AG09319 (cell line): ENCODE measurements at places on chromosomes 4 and X.

GRCh38 chr4:177271091-177271490, 38.6 kb upstream of the NEIL3 start:
- DNase-seq = no peak

DNA sequence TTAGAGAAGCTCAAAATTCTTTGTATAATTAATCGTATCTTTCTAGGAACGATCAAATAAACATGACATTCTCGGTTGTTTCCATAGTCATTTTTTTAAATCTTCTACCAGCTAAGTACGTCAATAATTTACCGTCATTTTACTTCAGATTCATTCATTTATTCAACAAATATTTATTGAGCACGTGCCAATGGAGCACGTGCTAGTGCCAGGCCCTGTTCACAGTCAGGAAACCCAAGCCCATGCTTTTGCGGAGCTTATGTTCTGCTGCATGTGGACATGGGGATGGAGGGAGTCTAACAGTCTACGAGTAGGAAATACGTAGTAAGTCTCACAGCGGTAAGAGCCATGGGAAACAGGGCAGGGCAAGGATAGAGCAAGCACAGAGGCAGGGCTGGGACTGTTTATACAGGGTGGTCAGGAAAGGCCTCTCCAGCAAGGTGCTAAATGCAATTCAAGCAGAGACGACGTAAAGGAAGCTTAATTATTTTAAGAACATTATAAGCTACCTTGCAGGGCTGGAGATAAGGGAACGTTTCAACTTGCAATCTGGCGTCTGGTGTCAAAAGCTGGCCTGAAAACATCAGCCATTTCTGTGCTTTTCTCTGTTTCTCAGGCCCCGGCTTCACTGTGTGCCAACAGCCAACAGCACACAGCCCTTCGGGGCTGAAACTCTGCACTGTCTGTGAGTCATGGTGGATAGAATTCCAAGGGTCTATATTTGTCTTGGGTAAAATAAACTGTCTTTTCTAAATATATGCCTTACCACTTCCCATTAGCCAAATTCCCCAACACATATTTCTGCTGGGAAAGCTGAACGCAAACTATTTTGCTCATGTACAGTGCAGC, 517.1 kb upstream of the ZFP42 start:
- DNase-seq = peak; percentile 75

- no peak for DNase-seq
Observed at GRCh38 chr4:185965426-185966384, 103.3 kb upstream of the TLR3 start.

- DNase-seq = no peak
Observed at GRCh38 chr4:125013891-125014290, 300.9 kb upstream of the FAT4 start.

GRCh38 chr4:137414802-137415201, 117.5 kb downstream of the PCDH18 start:
- no peak for DNase-seq

GRCh38 chr4:122379239-122379638, 428 bp downstream of the ADAD1 start:
- DNase-seq = no peak

GRCh38 chr4:173056710-173057109, 111.9 kb upstream of the GALNT7 start:
- DNase-seq = no peak

GRCh38 chrX:65987811-65988210, 52.1 kb downstream of the VSIG4 start:
- no peak for DNase-seq

DNA sequence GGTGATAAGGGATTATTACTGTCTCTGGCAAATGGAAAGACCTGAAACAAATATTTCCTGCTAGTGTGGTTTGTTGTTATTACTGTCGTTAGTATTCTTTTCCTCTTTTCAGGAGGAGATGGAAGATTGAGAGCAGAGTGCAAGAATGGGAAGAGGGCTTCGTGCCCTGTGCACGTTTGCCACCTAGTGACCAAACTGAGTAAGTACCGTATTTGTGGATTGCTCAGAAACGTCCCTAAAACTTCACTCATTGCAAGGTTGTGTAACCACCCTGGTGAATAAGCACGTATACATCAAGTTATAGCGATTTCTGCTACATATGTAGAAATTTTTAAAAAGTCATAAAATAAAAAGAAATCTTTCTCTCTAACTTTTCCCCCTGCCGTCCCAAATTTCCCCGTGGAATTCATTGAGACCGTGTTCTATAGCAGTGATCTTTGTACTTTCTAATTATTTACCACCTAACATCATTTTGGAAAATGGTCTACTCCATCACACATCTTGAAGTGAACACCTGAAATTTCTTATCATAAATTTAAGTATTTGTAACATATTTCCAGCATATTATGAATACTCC, 24.3 kb downstream of the LINC00632 start:
- DNase-seq = no peak

GRCh38 chr4:95044324-95044837, 286.6 kb downstream of the BMPR1B start:
- DNase-seq = no peak

GRCh38 chrX:152903589-152903988, 5.7 kb downstream of the ZNF185 start:
- DNase-seq = no peak

- DNase-seq = no peak
Observed at GRCh38 chr4:52015366-52015765, 4.8 kb downstream of the LRRC66 start.

GRCh38 chrX:23435575-23435974, 100.9 kb downstream of the PTCHD1 start:
- no peak for DNase-seq

DNA sequence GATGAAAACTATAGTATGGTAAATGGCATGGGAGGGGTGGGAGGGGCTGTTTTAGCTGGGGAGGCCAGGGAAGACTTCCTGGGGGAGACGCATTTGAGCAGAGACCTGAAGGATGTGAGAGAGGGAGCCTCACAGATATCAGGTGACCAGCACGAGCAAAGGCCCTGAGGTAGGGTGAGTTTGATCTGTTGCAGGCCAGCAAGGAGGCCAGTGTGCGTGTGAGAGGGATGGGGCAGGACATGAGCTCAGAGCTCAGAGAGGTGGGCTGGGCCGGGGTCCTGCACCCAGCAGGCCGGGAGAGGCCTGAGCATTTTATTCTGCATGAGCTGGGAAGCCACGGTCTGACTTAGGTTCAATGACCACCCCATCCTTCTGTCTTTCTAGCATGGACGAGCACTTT, 80.0 kb downstream of the PPP2R2C start:
- no peak for DNase-seq

DNA sequence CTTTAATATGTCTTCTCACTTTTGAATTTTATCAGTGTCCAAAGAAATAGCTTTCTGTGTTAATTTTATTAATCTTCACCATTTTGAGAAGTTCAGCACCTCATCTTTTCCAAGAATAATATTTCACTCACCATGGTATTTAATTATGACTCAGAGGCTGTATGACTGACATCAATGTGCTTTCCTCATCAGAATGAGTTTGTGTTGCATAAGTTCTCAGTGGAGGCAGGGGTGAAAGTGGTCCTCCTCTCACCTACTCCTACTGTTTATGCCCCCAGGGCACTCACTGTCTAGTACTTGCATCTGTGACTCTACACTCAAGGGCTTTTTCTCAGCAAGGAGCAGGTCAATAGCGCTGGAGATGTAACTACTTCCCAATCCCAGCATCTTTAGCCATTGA, 905.3 kb upstream of the INTU start:
- no peak for DNase-seq

DNA sequence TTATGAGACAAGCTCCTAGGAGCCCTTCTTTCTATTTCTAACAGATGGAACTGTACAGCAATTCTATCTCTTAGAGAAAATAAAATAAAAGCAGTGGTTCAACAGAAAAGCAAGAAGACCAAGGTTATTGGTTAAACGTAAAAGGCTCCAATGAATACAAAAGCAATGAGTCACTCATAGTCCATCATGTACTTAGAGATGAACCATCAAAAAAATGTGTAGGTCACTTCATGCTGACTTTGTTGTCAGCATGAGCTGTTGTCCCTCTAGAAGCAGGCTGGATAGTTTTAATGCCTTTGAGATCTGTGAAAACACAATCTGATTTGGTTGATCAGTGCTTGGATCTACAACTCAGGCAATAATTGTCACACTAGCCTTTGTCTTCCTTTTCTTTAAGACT, 378.6 kb upstream of the ANXA10 start:
- DNase-seq = no peak

GRCh38 chrX:3567686-3568085, 145.8 kb downstream of the PRKX start:
- DNase-seq = no peak
